ENCODE measurements at places on chromosomes 2 and 18. TPM values are rescaled to one million over a fixed set of nuclear protein-coding genes. Genes with fewer than 3 reads are reported as not detected.
A peak's percentile ranks its signal among the peaks of the same experiment; 100 is the strongest.

DNA sequence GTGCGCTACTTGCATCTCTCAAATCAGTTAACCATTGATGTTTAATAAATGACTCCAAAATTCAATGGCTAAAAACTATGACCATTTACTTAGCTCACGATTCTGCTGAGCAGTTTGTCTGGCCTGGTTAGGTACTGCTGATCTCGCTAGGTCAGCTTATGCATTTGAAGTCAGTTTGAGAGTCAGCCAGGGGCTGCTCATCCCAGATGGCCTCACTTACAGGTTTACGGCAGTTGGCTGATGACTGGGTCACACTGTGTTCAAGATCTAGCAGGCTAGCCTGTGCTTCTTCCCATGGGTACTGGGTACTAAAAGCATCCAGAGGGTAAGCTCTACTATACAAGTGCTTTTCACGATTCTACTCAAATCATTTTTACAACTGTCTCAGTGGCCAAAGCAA, 122.1 kb downstream of the DLGAP1 start:
- DNase-seq, result no peak

GRCh38 chr18:78199002-78199401, 780.6 kb upstream of the SALL3 start:
- DNase-seq, result no peak

GRCh38 chr2:141513853-141514252, 617.0 kb downstream of the LRP1B start:
- DNase-seq, result no peak

DNA sequence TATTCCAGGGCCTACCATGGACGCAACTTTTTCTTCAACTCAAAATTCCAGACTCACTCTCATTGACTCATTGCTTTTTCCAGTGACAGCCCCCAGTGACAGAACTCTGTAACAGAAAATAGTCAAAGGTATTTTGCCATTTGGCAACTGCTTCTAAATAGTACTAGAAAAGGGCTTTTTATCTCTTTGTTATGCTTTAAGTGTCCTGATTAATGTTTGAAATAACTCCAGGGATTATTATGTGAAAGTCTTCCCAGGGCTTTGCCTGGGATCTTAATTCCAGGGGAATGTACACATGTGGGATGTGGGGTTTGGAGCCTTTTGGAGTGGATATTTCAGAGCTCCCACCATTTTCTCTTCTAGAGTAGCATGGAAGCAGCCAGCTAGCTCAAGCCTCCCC, 198.8 kb downstream of the KCNS3 start:
- DNase-seq, result no peak

SRD5A2 gene
- 0.21 TPM for polyA plus RNA-seq

GRCh38 chr18:74679006-74679678, 81.5 kb downstream of the ZNF407 start:
- DNase-seq, result no peak

DNA sequence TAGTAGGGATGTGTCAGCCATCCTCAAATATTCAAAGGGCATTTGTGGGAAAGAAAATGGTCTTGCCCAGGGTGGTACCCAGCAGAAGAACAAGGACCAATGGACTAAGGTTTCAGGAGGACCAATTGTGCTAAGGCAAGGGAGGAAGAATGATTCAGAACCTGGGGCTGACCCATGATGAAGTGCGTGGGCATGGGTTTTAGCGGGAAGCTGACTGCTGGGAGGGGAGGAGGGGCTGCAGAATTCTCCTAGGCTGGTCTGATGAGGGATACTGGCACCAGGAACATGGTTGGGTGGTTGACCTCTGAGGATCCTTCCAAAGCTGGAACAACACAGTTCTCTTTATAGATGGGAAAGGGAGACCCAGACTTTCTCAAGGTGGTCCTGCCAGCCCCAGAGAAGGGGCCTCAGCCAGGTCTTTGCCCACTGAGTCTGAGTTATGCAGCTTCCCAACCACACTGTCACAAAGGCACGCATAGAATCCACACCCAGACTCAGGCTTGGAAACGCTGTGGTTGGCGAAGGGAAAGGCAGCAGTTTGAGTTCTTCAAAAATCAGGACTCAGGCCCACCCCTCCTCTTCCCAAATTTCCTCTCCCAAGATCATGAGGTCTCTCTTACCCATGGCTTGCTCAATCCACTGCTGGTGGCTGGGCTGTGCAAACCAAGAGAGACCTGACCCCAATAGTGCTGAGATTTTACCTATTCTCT, 37.3 kb downstream of the MARCO start:
- no peak for DNase-seq

DNA sequence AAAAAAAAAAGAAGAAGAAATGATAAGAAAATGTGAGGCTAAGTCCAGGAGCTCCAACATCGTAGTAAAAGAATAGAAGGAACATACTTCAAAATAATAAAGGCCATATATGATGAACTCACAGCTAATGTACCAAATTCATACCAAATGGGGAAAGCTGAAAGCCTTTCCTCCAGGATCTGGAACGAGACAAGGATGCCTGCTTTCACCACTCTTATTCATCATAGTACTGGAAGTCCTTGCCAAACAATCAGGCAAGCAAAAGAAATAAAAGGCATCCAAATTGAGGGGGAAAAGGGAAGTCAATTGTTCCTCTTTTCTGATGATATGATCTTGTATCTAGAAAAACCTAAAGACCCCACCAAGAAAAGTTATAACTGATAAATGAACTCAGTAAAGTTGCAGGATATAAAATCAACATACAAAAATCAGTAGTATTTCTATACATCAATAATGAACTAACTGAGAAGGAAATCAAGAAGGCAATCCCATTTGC, 170.6 kb downstream of the METTL4 start:
- no peak for DNase-seq

DNA sequence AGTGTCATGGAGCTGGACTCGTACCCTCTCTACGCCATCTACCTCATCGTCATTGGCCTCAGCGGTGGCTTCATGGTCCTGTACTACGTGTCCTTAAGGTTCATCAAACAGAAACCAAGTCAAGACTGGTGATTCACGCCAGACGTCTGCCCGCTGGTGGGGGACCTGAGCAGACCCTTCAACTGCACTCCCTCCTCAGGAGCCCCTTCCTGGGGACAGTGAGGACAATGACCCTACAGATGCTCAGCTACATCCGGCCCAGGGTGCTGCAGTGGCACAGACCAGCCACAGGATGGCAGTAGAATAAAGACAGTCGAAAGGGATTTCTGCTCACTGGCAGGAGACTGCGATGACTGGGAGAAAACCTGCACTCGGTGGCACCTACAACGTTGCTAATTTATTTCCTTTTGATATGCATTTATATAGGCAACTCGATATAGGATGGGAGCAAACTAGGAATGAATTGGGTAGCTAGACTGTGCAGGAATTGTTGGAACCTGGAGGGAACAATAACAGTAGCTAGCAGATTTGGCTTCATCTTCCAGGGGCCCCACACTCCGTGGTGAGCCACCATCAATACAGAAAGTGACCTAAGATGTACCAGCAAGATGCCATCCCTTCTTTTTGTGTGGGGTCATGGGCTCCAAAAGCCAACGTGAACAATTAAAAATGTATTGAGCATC, 39.2 kb downstream of the ABCG8 start:
- peak; percentile 68 for DNase-seq

SLC40A1 gene
- 36.1 TPM for polyA plus RNA-seq

- no peak for DNase-seq
Observed at GRCh38 chr2:204110338-204110741, 173.8 kb downstream of the ICOS start.

DNA sequence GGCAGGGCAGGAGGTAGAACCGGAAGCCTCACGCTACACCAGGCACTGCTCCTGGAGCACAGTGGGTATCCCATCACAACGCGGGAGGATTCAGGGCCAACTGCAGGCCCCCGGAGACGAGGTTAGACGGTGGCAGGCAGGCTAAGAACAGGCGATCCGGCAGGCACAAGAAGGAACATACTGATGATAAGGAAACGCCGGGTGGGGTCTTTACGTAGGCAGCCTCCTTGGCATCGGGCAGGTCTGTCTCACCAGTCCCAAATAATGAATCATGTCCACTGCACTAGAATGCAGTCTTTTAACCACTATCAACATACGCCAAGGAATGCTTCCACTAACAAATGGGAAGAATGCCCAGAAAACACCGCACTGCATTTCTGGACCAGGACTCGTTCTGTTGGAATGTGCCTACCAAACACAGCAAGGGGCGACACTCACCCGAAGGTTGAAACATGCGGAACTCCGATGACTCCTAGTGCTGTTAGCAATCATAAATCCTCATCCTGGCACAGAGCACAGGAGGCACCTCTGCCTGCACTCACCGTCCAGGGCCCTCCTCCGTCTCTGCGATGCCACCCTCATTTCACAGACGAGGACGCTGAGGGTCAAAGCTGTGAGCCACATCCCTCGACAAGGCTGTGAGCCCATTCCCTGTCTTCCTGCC, 35.2 kb downstream of the ZNF516 start:
- DNase-seq, result peak; percentile 62

- DNase-seq, result peak; percentile 68
Observed at GRCh38 chr2:54176577-54176976, 61.2 kb downstream of the ACYP2 start.

Measured in spinal cord (tissue), 10 donors.